Stimulated activated CD8-positive, alpha-beta memory T cell treated with anti-CD3 and anti-CD28 coated beads, Interleukin-15, amount 100 ng/mL, for 1 hour (primary cell): ENCODE measurements at places on chromosomes 12 and 14.

- DNase-seq = no peak
Measured at GRCh38 chr14:50812856-50813543, 18.0 kb downstream of the NIN start.

- no peak for DNase-seq
Measured at GRCh38 chr14:69428289-69428998, 30.0 kb downstream of the SLC39A9 start.

GRCh38 chr14:60188696-60189095, 23.5 kb upstream of the DHRS7 start:
- no peak for DNase-seq

DNA sequence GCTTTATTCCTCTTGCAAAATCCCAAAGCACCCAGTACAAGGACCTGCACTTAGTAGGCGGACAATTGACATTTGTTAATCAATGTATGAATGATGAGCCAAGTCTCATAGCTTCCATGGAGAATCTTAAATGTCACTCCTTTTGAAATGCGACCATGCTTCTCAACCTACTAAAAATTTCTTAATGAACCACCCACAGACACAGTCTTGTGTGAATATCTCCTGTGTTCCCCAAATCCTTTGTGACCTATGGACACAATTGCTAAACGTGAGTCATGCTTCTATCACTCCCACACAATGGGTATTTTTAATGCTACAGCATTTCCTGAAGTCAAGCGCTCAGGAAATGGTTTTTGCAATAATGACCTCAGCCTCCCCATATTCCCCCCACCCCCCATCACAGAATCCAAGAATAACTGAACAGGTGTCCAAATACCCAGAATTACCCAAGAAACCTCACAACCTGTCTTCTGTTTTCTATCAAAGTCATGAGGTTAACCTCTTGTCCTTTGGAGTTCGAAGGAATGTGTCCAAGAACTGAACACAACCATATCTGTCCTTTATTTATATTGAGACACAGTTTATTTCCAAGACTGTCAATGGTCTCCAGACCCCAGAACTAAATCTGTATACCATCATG, 163.6 kb upstream of the PLEKHG7 start:
- DNase-seq = no peak

DNA sequence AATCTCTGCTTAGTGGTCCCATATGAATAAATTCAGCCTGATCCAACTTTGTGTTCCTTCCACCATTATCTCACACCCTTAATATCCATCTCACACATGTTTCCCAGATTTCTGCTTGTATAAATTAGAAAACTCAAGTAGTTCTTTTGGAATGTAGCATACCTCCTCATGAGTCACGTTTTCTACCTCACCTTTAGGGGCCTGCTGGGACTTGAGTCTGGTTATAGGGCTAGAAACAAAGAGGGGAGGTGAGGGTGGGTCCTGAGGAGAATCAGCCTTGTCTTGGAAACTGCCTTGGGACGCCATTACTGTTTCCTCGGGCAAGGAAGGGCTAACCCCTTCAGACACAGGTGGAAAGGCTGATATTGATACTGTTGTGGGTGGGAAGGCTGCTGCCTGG, 51.1 kb downstream of the EMP1 start:
- DNase-seq = no peak

DNA sequence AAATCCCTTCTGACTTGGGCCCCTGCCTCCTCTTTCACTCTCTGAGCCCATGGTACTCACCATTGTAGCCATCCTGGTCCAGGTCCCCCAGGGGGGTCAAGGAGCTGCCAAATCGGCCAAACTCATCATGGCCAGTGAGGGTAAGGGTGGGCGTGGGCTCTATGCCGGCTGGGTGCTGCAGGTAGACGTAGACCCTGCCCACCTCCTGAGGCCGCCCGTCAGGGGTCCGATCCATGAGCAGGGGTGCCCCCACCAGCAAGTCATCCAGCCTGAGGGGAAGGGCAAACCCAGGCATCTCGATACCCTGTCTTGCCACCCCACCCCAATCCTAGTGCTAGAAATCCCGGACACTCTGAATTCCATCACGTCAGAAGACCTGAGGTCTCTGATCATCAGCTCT, 14.0 kb downstream of the ITGA5 start:
- DNase-seq = no peak

GRCh38 chr12:122643207-122643805, 59.9 kb downstream of the HCAR2 start:
- DNase-seq = no peak

DNA sequence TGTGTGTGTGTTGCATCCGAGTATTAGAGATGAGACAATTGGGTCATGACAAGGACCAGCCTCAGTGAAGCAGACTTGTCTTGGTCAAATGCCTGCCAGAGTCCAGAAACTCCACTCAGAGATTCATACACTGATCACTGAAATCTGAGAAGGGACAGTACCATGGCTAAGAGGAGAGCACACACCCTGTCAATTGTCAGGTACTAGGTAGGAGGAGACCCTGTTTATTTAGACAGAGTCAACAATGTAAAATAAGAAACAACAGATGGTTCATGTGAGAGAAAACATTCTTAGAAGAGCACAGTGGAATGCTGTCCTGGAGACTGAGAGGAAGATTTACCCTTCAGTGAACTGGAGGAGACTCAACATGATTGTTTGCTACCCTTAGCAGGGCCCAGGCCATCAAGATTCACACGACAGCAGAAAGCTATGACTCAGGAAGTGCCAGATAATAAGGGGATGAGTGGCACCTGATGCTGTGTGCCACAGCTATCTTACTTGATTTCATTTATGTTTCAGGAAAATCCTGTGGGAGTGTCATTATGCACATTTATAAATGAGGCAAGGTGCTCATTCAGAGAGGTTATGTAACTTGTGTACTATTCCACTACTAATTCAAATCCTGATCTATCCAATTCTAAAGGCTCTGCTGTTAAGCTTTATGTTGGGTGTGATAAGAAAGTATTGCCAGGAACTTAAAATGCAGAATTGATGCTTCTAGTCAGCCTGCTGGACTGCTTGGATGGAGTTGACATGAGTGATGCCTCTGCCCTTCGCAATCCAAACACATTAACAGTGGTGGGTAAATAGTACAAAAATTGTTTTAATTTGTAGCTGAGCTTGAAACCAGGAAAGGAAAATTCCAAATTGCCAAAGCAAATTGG, 136.6 kb upstream of the NEDD1 start:
- no peak for DNase-seq

- no peak for DNase-seq
Measured at GRCh38 chr14:96735526-96735925, 61.7 kb upstream of the VRK1 start.

DNA sequence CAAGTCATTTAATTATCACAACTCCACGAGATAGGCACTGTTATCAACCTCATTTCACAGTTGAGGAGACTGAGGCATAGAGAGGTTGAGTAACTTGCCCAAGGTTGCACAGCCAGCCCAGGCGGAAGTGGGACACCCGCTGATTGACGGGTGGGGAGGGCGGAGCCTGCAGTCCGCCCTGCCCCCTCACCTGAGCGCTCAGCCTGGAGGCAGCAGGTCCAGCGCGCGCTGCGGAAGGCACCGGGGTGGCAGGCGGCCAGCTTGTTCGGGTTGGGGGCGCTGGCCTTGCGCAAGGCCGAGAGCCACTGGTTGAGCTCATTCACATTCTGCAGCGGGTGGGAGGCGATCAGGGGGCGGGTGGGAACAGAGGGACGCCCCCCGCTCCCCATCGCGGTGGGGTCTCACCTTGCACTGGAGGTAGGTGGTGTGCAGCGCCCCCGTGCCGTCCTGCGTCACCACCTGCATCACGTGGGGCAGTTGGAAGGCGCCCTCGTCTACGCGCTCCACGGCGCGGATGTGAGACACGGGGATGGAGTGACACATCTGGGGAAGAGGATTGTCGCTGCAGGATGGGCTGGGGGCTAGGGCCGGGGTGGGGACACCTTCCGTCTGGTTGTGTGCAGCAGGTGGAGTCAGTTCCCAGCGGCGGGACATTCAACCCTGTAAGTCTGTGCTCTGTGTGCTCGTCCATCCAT, 31.7 kb downstream of the RASAL1 start:
- DNase-seq = peak; percentile 22

DNA sequence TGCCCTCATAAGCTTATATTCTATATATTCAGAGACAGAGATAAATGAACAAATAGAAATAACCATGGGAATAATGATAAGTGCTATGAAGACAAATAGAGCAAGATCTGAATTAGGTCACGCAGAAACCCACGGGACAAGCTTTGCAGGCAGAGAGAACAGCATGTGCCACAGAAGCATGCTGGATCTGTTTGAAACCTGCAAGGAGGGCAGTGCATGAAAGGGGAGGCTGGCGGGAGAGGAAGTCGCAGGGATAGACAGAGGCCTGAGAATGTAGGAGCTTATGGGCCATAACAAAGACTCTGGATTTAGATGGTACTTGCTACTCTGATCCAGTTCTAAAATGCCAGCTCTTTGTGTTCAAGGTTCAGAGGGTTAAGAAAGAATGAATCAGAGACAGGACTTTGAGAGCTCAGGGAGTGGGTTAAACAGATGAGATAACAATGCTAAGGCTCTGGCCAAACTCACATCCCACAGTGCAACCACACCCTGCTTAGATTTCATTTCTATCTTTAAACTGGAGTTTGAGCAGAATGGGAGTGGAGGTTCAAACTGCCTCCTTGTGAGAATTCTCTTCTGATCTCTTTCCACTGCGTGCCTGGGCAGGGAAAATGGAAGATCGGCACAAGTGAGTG, 49.2 kb upstream of the PPP1R12A start:
- DNase-seq = no peak

- no peak for DNase-seq
Measured at GRCh38 chr12:40164034-40164433, 58.2 kb upstream of the SLC2A13 start.

GRCh38 chr12:127399451-127399850, 867.5 kb upstream of the TMEM132C start:
- no peak for DNase-seq

DNA sequence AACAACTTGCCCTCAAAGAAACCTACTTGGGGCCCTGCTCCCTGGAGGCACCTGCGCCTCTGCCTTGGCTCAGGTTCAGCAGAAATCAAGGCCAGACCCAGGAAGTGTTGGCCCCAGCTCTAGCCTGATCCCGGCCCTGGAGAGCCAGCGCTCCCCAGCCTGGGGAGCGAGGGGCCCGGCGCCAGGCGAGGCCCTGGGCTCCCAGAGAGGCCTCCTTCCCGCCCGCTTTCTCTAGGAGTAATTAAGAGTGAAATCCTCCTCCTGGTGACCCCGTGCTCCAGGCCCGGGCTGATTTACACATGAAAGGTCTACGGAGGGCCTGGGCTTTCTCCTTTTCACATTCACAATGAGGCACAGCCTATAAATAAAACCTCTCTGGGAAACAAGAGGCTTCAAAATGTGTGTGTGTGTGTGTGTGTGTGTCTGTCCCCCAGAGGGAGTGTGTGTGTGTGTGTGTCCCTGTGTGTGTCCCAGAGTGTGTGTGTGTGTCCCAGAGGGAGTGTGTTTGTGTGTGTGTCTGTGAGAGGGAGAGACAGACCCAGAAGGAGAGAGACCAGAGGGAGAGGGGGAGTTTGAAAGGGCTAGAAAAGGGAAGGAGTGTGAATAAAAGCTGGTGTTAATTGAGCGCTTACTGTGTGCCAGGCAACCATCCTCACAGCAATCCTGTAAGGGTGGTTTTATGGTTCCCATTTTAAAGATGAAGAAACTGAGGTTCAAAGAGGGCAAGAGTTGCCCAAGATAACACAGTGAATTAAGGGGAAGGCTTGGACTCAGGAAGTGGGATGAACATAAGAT, 23.8 kb upstream of the COX6A1 start:
- DNase-seq = no peak
